D341Med (cell line): ENCODE measurements at places on chromosomes 5 and 9.

- no peak for DNase-seq
Measured at GRCh38 chr9:95096381-95096780, 221.1 kb downstream of the FANCC start.

GRCh38 chr5:154881986-154882385 lies 23.6 kb downstream of the CNOT8 start:
- DNase-seq, result no peak

DNA sequence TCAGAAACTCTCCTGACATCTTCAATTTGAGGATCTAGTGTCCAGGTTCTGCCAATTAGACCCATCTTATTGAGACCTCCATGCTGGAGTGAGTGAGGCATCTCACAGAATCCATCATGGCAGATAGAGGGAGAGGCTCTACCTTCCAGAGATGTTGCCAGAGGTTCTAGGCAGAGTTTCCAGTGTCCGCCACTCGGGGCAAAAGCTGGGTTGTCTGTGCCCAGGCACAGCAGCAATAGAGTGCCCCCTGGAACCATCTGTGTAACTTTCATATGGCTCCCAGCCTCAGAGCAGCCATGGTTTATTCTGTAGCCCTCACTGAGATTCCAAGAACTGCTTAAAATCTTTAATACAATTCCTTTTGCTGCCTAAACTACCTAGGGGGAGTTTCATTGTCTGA lies 16.6 kb upstream of the CCDC112 start:
- DNase-seq, result no peak

DNA sequence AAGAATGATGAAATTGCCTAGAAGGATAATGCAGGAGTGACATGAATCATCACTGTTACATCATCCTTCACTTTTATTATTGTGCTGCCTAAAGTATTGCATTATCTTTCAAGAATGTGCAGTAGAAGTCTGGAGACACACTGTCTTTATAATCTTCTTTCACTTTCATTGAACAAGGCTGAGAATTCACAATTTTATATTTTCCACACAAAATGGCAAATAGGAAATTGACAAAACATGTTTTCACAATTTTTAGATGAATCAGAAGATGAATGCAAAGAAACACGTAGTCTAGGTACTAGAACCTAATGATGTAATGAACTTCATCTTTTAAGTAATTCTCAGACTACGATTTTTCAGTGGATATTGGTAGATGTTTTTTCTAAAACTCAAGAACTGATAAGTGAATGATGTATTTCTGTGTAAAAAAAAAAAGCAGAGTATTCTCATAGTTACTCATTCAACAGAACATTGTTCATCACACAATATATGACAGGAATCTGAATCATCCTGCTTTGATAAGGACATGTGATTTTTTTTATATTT lies 131.5 kb upstream of the GRHPR start:
- no peak for DNase-seq

GRCh38 chr5:87722286-87722685 lies 309.6 kb upstream of the CCNH start:
- no peak for DNase-seq

DNA sequence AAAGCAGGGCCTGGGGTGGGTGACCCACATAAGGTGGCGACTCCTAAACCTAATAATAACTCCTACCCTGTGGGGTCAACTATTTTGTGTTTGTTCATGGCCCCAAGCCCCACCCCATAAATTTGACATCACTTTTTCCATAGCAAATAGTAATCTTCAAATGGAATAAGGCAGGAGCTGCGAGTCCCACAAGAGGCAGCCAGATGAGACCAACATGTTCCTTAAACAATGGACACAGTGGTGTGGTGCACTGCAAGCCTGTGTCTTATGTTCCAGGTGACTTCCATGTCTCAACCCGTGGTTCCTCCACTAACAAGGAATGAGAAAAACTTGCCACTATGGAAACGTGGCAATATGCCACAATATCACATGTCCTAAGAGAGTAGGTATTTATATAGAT lies 20.6 kb downstream of the TMEM174 start:
- DNase-seq, result no peak

DNA sequence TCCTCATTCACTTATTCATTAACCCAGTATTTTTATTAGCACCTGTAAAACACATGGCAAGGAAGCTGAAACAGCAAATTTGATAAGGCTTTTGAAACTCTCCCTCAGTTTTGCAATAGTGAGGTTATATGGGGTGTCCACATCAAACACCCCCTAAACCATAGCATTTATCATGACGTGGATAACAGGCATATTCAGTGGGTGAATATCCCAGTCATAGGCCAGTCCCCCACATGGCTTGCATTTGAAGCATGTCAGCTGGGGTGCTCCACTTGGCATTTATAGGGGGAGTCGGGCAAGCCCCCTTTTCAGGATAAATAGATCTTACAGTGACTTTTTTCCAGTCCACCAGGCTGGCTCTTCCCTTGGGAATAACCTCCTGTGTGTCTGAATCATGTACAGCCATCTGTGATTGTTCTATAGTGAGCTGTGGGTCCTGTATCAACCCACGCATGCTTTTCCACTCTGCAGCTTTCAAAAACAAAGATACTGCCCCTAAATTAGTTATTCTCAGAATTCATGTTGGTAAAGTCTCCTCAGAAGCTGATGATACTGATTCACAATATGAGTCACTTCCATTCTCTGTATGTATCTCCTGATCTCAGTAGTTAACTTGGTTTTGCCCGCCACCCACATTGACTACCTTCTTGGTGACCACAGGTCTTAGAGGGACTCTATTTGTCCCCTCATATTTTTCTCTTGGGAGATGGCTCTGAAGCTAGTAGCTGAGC lies 84.4 kb upstream of the SPIN1 start:
- DNase-seq, result no peak

DNA sequence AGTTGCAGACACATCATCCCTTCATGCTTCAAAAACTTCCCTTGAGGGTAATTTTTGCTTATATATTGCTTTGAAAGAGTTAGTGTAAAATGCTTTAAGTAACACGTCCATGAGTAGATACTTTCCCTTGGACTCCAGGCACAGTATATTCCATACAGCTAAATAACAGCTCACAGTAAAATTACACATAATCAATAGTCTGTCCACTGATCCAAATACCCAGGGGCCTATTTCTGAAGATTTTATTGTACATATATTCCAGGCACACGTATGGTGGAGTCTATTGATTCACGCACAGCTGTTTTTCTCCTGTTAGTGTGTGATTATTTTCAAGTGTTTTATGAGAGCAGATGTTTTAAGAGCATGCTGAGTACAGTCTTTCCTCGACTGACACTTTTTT lies 223.7 kb upstream of the GRAMD2B start:
- no peak for DNase-seq

GRCh38 chr9:137083394-137084004 lies 3.3 kb upstream of the MAN1B1 start:
- DNase-seq, result peak; percentile 83

DNA sequence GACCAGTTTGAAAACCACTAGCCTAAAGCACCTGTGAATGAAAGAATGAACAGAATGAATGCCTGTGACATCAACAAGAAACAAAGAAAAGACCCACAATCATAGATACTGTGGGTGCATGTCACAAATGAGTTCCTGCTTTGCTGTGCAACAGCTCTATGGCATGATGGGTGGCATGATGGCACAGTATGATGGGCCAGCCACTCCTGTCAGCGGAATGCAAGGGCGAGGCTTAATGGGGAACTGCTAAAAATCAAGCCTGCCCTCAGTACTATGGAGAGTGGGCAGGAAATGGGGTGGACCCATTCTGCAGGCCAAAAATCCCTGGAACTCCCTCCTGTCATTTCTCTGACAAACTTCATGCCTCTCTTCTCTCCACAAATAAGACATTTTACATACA lies 89.0 kb downstream of the DCP2 start:
- DNase-seq, result no peak

GRCh38 chr9:80552931-80553330 lies 981.2 kb downstream of the TLE4 start:
- no peak for DNase-seq

GRCh38 chr5:139068494-139069151 lies 129.5 kb downstream of the SIL1 start:
- no peak for DNase-seq

- peak; percentile 41 for DNase-seq
Measured at GRCh38 chr5:103120607-103121200, 603 bp downstream of the PPIP5K2 start.

GRCh38 chr9:71762900-71763653 lies 5.2 kb downstream of the CEMIP2 start:
- no peak for DNase-seq

- no peak for DNase-seq
Measured at GRCh38 chr9:137552022-137552768, 516 bp downstream of the MRPL41 start.

- peak; percentile 17 for DNase-seq
Measured at GRCh38 chr9:126334721-126335621, 8.3 kb downstream of the MVB12B start.

GRCh38 chr5:79666758-79667157 lies 22.9 kb upstream of the CMYA5 start:
- no peak for DNase-seq

DNA sequence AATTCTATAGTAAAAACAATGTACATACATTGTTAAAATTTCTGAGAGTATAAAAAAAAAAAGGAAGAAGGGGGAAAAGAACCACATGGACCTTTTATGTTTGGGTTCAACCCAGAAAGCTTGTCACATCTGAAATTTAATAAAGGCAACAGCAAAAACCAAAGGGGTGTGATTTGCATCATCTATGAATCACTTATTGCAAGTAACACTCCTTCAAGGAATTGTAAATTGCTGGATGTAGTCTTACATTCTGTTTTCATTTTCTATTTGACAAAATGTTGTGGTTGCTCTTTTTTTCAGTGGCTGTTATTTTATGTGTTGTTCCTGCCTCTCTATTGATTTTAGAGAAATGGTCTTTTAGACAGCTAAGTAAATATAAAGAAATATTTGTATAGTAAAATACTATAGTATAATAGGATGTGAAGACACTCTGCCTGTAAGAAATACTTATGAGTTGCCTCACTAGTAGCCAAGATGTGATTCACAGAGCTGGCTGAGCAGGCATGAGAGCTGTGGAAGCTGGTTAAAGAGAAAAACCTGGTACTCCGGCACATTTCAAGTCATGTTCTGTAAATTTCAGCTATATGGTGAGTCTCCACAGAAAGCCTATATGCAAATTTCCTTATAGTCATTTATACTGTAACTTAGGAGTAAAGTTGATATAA lies 131.1 kb upstream of the CNTLN start:
- no peak for DNase-seq

- DNase-seq, result no peak
Measured at GRCh38 chr5:159786901-159787691, 129.2 kb upstream of the ADRA1B start.

- DNase-seq, result no peak
Measured at GRCh38 chr9:98101868-98102273, 17.2 kb downstream of the TRIM14 start.

DNA sequence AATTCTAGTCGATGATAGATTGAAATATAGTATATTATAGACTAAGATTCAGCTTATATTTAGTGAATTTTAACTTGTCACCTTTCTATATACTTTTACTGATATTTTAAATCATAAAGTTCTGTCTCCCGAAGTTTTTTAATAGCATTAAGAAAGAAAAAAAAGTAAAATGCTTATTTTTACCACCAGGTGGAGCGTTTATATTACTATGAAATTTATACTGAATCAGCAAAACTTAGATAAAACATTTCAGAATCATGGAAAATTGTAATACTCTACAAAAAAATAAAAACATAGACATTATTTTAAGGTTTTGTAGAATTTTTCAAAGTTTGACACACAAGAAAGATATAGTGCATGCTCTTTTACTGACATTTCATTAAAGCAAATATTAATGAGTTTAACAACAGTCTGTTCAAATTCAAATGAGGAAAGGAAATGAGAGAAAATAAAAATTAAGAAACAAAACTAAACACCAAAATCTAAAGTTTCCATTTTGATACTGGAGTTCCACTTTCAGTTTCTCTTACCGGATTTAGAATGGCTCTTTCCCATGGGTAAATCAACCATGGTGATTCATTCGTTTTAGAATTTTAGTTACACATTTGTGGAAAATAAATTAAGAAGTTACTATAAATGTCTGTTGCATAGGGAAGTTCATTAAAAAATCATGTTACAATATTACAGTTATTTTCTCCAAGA lies 1035.3 kb downstream of the CDH12 start:
- no peak for DNase-seq

DNA sequence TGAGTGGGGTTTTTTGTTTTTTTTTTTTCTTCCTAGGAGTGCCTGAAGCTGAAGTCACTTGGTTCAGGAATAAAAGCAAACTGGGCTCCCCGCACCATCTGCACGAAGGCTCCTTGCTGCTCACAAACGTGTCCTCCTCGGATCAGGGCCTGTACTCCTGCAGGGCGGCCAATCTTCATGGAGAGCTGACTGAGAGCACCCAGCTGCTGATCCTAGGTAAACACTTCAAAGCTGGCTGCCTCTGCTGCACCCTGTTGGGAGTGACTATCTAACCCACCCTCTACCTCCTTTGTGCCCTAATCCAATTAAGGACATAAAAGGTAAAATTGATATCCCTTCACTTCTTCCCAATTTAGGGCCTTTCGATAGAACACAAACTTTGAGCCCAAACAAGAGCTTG lies 206.8 kb downstream of the SAXO1 start:
- DNase-seq, result peak; percentile 33

- no peak for DNase-seq
Measured at GRCh38 chr9:123356851-123357742, 1.1 kb downstream of the CRB2 start.

DNA sequence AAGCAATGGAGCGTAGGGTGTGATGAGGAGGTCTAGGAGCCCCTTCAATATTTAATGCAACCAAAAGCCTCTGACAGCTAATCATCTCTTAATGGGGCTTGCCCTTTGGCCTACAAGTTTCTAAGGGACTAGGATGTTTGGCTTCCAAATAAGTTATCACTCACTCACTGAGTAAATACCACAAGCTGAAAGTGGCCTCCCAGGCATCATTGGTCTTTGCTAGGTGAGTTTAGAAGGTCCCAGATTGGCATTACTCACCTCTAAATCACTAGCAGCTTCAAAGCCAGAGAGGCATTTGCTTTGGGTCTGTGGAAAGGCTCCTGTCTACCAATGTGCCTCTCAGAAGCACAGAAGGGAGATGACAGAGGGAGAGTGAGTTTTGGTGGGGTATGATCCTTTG lies 344.2 kb downstream of the NTRK2 start:
- no peak for DNase-seq

DNA sequence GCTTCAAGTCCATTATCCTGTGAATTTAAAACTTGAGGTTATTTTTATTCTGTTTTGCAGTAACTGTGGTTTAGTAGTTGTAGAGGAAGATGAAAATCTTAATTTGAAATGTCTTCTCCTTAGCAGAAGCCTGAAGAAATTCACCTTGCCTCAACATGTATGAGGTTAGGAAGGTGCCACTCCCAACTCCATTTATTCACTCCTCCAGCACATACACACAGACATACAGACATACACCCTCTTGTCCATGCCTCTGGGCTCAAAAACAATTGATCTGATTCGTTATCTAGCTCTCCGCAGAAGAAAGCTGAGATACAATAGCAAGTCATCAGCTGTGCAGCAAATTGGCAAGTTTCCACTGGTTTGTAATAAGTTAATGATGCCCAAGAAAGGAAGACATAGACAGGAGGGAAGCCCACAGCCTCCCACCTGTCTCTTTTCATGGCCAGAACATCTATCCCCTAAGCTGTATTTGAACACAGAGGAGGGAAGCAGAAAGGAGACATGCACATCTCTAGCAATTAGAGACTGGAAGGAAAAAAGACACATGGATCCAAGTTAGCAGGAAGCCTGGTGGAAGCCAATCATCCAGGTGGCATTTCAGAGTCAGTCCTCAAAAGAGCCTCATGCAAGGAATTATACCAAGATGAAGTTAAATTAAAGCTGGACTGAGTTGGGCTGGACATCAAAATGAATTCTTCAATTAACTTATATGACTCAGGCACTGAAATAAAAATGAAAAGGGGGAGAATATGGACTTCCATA lies 257.9 kb downstream of the ASTN2 start:
- DNase-seq, result no peak

GRCh38 chr9:69178583-69179011 lies 4.5 kb downstream of the TJP2 start:
- DNase-seq, result no peak
